ENCODE measurements at places on chromosomes 12 and 14.

GRCh38 chr14:102695167-102695555, 82.1 kb upstream of the TRAF3 start:
- DNase-seq: no peak

DNA sequence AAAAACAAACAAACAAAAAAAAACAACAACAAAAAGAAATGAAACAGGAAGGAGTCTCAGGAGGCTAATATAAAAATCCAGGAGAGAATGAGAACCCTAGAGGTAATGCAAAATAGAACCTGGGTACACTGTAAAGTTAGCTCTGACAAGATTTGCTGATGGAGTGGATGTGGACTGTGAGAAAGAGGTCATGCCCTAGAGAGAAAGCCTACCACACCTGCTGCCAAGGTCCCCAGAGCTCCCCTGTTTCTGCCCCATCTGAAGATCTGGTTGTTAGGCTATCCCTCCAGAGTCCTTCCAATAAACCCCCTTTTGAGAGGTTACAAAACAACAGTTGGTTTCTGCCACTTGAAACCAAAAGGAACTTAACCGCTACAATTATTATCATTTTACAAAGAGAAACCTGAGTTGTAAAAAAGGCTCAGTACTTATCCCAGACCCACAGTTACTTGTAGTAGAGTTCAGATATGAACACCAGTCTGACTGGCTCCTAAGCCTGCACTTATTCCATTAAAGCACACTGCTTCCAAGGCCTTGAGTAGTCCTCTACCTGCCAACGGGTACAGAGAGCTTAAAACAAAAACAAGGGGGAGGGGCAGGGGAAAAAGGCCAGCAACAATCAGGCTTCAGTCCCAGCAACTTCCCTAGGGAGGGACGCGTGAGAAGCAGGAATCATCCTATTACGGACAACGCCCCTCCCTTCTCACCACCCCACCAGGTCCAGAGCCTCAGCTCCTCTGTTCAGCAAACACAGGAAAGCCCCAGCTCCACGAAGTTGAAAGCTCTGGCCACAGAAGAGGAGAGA, 27.7 kb downstream of the PPP1R13B start:
- no peak for DNase-seq

DNA sequence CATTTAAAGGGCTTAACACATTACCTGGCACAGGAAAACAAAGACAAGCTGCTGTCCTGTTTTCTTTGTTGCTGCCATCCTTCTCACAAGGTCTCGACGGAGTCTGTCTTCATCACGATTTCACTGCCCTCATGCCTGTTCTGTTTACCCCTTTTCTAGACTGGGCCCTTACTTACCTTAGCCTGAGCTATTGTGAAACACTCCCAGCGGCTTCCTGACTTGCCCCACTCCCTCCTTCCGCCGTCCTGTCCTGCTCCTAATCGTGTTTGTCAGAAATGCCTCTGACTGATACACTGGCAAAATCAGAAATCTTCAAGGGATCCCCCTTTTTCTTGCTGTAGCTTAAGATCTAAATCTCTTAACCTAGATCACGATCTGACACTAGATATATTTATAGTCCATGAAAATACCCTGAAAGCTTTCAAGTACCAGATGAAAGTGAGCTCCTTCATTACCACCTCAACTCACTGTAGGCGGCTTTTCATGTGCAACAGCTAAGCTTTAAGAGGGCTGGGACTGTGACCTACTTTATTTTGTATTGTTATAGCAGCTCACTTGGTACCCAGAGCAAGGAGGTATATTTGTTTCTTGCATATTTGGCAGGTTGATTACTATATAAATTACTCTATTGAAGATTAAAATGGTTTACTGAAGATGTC, 32.1 kb downstream of the TECPR2 start:
- no peak for DNase-seq

DNA sequence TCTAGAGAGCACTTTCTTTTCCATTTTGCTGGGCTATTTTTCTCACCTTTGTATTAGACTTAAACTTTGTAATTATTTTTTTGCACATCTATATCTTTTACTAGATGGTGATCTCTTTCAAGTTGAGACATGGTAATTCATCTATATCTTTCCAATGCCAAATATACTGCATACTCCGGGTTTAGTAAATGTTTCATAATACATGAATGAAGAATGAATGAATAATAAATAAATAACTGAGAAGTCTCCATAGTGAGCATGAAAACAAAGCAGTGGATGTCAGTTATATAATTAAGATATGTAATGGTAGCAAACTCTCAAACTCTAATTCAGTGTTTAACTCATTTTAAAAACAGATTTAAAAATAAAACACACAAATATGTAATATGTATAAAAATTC, 342.5 kb upstream of the KITLG start:
- peak; percentile 39 for DNase-seq

- DNase-seq: no peak
Measured at GRCh38 chr12:59393506-59393905, 202.3 kb upstream of the SLC16A7 start.

DNA sequence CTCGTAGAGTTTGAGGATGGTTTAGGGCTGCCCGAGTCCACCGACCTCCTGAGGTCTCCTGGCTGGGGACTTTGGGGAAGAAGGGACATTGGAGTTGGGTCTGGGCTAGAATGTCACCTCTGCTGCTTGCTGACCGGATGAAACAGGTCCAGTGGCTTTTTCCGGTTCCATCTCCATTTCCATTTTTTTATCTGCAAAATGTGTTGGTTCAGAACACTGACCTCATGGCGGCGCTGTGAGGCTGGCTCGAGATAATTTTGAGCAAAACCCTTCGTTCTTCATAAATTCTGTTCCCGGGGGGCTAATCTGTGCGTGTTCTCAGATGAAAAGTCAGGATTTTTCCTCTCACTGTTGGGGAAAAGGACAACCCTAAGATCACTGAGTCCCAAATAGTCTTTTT, 11.7 kb upstream of the MYL2 start:
- DNase-seq: no peak

GRCh38 chr12:108326254-108326750, 12.8 kb downstream of the CMKLR1 start:
- DNase-seq: no peak
